ENCODE measurements at places on chromosomes 11 and 22.

DNA sequence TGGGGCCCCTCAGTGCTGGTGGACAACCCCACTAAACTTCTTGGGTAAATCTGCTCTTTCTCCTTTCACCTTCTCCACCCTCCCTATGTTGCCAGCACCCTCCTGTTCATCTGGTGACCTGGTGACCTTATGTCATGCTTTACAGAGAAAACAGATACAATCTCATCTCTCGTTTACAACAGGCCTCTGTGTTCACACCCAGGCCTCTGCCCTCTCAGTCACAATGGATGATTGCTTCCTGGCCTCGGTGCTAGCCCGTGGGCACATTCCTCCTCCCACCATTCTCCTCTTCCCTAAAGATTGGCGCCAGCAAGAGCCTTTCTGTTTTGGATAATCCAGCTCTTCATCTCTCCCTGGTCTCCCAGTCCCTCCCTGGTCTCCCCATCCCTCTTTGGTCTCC is 12.3 kb upstream of the PNPLA3 start:
- DNase-seq = no peak

DNA sequence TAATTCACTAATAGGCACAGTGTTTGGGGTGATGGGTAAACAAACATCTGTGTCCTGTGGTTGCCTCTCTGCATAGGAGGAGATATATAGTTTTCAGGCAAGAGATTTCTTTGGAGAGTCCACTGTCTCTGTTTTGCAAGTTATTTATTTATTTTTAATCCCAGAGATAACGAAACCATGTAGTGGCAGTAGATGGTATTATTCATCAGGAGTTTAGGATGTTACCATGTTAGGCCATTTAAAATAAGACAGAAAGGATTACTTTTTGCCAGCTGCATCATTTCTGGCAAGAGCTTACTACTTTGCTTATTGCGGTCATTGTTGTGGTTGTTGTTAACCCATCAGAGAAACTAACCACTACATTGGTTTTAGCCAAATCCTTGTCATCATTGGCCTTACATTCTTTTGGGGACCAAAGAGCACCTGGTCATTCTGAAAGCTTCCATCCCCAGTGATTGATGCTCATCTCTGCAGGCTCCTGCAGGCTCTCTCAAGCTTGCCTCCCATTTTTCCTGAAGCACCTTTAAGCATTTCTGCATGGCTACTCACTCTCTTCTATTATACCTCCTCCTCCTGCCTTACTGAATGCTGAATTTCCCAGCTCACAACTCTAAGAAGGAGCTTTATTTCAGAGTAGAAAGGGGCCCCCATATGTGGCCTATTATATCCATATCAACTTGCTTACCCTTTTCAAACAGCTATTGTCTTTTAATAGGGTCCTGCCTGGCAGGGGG is 84.4 kb downstream of the CSTPP1 start:
- DNase-seq = no peak

- peak; percentile 24 for DNase-seq
Observed at GRCh38 chr11:122882857-122883645, 492 bp downstream of the JHY start.

DNA sequence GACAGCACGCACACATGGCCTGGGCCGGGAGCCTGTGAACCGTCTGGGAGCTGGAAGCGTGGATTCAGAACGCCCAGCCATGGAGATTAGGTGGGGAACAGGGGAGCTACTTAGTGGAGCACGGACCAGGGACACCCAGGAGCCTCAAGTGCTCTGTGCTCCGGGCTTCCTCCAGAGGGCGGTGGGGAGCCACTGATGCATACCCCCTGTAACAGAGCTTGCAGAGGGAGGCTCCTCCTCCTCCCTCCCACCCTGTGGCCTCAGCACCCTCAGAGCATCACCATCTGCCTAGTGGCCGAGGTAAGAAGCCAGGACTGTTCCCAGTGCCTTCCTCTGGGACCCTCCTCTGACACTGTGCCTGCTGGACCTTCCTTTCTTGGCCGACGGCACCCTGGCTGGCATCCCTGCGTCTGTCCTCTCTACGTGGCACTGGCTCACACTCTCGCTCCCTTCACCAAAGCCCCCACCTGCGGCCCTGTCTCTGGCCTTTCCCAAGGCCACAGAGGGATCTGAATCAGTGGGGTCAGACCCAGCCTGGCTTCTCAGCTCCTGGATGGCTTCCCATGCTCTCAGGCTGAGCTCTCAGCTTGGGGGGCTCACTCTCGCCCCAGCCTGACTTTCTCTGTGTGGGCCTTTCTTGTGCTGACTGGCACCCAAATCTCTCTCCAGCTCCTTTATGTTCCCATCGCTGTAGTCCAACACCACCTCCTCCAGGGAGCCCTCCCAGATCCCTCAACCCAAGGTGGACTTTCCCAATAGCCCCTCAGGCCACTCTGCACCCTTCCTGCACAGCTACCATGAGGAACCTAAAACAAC is 780.9 kb downstream of the BRD1 start:
- peak; percentile 9 for DNase-seq

GRCh38 chr11:57196596-57196995 is 14.8 kb downstream of the LRRC55 start:
- DNase-seq = no peak

GRCh38 chr11:128180441-128181087 is 406.8 kb downstream of the ETS1 start:
- DNase-seq = no peak

- DNase-seq = no peak
Observed at GRCh38 chr22:44620841-44621257, 81.2 kb upstream of the PRR5 start.

GRCh38 chr11:73270855-73271477 is 1.2 kb upstream of the P2RY6 start:
- no peak for DNase-seq

- DNase-seq = no peak
Observed at GRCh38 chr11:116605543-116606459, 167.0 kb downstream of the BUD13 start.

DNA sequence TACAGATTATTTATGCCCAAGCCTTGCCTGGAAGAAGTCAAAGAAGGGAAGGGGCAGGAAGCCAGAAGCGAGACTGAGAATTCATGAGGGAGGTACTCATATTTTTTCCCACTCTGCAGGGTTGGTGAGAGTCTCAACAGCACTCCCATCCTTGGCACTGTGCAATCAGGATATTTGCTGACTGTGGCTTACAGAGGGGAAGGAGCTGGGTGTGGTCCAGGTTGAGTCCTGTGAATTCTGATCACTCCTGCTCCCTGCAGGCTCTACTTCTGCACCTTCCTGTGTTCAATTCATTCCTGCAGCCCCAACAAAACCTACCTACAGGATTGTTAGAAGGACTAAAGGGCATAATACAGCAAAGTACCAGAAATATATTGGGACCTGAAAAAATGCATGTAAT is 530.5 kb downstream of the INSC start:
- no peak for DNase-seq

DNA sequence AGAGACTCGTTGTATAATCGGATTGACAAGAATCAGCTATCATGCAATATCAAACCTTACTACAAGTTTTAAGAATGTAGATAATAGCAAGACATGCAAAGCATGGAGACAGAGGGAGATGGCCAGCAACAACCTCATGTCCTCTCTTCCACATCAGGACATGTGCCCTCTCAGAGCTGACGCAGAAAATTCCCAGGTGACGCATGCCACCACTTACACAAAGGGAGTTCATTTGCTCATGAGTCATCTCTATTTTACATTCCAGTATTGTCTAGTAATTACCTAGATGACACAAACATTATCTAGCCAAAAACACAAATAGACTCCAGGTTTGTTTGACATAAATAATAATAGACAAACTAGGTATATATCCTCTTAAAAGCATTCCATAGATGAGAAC is 38.1 kb upstream of the OPCML start:
- DNase-seq = no peak

- no peak for DNase-seq
Observed at GRCh38 chr11:105328061-105328460, 188.5 kb upstream of the CARD18 start.

DNA sequence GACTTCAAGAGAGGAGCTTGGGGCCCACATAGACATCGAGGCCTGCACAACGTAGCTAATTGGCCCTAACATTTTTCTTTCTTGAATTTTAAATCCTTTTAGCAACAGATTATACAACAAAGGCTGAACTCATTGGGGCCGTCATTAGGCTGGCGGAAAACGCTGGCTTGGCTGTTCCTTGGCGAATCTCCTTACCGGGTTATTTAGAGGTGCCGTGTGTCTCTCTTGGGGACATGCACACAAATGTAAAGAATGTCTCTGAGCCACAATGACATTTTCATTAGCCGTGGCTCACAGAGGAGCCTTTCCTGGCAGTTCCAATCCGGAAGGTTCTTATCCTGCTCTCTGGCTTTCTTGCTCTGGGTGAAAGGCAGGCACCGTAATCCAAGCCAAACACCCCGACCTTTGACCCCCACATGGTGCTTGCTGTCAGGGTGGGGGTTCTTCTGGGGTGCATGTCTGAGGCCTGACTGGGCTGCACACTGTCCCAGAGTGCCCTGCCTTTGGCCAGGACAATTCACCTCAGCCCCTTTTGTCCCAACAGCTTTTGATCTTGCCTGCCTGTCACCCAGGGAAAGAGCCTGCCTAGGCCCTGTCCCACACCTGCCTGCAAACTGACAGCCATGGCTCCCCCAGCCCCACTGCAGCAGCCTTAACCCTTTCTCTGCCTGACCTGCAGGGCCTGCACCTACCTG is 9.2 kb upstream of the FGF3 start:
- DNase-seq = no peak

GRCh38 chr11:66720223-66720898 is 8.7 kb downstream of the SPTBN2 start:
- peak; percentile 21 for DNase-seq

GRCh38 chr22:36156515-36157419 is 3.8 kb downstream of the APOL3 start:
- DNase-seq = no peak

GRCh38 chr22:30287648-30288418 is 1.5 kb downstream of the CASTOR1 start:
- peak; percentile 77 for DNase-seq

DNA sequence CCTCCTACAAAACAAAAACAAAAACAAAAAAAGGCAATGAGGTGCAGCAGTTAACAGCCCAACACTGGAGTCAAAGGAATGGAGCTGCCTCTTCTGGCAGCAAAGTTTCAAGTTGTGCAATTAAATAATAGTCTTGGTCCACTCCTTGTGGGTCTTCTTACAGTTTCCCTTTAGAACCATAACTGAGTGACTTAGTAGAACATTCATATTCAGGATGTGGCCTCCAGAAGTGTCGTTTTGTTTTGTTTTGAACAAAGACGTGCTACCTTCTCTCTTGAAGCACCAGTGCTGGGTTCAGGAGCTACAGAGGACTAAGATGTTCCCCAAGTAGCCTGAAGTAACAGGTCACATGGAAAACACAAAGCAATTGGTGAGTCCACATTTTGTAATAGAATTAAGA is 2.0 kb upstream of the JAML start:
- no peak for DNase-seq

DNA sequence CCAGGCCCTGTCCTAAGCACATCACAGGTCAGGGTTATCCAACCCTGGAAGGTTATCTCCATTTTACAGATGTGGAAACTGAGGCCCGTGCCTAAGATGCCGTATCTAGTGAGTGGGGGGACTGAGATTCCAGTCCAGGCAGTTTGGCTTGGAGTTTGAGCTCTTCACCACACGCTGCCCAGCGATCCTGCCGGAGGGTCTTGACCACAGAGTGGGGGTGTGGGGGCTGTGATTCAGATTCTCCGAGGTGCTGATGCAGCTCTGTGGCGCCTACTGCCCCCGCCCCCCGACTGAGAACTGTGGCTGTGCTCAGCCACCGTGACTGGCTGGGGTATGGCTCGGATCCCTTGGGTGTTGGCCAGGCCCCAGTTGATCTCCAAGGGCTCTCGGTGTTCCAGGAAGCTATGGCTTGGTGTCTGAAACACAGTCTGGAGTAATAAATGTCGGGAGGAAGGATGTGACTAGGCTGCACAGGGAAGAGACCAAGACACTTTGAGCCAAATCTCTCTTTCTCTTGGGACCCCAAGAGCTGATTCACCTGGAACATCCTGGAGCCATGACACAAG is 60.6 kb upstream of the RASD2 start:
- no peak for DNase-seq

GRCh38 chr11:109964487-109964886 is 128.7 kb upstream of the ZC3H12C start:
- DNase-seq = no peak

DNA sequence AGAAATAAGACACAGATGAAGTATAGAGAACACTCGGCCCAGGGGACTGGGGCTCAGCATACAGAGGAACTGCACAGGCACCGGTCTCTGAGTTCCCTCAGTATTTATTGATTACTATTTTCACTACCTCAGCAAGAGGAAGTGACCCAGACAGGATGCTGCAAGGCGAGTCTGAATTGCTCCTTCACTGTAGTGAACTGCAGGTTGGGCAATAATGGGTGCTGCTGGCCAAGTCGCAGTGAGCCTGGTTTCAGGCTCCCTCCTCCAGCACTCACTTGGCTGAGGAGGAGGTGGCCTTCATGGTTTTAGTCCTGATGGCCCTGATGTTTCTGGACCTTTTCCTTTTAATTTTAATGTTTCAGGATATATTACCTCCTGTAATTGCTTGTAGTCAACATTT is 10.4 kb downstream of the OR52K2 start:
- no peak for DNase-seq

DNA sequence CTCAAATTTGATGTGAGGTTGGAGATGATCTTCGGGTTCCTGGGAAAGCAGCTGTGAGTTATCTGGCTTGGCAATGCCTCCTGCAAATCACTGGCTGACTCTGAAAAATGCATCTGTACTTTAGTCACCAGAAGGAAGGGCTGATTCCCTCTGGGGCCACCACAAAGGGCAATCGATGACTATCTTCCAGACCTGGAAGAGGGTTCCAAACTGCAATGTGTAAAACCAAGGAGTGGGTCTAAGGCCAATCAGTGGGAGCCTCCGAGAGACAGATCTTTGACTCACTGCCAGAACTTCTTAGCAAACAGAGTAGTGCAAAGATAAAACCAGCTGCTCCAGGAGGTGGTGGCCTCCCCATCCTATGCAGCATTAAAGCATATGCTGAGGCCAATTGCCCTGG is 29.1 kb upstream of the PAK1 start:
- no peak for DNase-seq

GRCh38 chr11:117626576-117626975 is 170.4 kb downstream of the DSCAML1 start:
- DNase-seq = no peak

- DNase-seq = no peak
Observed at GRCh38 chr11:36177836-36178235, 111.4 kb downstream of the COMMD9 start.

DNA sequence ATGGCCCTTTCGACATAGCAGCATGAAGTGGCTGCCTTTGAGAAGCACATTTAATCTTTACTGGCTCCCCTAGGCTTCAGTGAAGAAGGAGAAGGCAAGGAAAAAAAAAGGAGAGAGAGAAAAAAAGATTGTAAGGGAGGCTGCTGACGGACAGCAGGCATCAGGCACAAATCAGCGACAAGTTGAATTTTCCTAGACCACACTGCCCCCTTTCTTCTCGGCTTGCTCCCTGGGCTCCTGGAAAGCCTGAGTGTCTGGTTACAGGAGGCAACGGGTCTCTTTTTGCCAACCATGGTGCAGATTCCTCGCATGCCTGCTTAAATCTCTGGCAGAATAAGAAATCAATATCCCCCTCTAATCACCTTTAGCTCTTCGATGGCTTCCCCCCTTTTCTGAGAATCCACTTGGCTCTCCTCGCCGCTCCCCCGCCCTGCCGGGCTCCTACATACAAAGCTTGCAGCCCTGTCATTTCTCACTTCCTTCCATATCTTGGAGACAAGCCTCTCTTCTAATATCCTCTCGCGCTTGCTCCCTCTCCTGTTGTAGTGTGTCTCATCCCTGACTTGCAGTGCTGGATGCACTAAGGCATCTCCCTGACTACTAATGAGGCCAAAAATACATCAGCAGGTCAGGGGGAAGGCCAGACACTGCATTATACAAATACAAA is 14.3 kb downstream of the BLID start:
- no peak for DNase-seq

- no peak for DNase-seq
Observed at GRCh38 chr22:30324014-30324730, 2.6 kb downstream of the TBC1D10A start.

All from activated CD4-positive, alpha-beta T cell treated with anti-CD3 and anti-CD28 coated beads, Interleukin-2, amount 50 U/mL, for 24 hours (primary cell).